ENCODE measurements at places on chromosomes 7 and 10.

- no peak for DNase-seq
Observed at GRCh38 chr7:143171697-143172096, 11.5 kb upstream of the TAS2R39 start.

DNA sequence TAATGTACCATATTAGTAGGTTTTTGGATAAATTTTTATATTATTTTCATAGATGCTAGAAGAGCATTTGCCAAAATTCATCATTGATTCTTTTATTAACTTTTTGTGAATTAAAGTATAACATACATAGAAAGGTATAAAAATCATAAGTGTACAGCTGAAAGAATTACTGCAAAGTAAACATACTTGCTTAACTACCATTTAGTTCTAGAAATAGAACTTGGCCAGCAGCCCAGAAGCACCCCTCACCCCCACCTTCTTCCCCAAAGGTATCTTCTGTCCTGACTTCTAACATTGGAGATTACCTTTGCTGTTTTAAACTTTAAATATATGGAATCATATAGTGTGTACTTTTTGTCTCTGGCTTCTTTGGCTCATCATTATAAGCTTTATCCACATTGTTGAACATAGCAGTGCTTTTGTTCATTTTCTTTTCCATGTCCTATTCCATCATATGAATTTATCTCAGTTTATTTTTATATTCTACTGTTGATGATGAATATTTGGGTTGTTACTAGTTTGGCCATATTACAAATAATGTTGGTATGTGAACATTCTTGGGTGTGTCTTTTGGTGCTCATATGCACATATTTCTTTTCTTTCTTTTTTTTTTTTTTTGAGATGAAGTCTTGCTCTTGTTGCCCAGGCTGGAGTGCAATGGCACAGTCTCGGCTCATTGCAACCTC lies 142.8 kb downstream of the ADK start:
- no peak for DNase-seq

DNA sequence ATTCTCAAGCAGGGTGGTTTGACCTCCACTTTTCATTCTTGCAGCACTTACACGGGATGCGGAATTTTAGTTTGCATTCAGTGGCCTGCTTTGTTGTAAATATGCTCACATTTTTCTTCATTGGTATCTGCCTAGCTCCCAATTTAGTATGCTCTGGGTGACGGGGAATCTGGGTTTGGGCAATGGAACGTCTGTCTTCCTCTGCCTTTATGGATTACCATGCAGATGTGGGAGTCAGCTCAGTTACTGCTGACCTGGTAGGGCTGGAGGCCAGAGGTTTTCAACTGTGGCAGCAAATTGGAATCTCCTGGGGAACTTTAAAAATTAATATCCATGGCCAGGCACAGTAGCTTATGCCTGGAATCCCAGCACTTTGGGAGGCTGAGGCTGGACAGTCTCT lies 161.6 kb downstream of the CAMK1D start:
- DNase-seq: no peak

- DNase-seq: no peak
Observed at GRCh38 chr7:101701153-101701794, 72.2 kb upstream of the MYL10 start.

- no peak for DNase-seq
Observed at GRCh38 chr10:126972635-126973414, 67.6 kb downstream of the DOCK1 start.

DNA sequence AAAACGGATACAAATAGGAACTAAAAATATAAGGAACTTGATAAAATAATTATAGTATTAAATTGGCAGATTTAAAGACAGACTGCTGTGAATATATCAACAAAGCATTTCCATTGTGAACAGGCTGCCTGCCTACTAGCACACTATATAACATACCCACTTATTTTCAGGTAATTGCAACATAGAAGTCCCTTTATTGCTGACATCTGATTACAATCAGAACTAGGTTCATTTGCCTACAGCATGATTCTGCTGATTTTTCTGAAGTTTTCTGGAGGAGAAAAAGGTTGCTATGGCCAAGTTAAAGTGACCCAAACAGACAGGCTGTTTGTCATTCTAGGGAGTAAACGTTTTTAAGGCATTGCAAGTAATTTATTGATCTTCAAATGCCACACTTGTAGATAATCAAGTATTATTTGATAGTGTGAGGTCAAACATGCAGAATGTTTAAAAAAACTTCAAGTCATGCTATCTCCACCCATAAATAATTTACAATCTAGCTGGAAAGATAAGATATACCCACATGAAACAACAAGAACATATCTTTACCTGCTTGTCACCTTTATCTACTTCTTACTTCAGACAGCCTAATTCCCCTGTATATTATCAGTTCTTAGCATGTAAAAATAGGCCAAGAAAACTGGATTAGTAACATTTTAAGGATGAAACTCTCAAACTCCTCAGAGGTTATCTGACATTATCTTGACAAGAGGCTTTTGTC lies 40.5 kb downstream of the MTPN start:
- DNase-seq: no peak

GRCh38 chr10:47176903-47177868 lies 122.8 kb upstream of the GDF10 start:
- DNase-seq: no peak

GRCh38 chr10:112671743-112672142 lies 224.7 kb downstream of the VTI1A start:
- no peak for DNase-seq

DNA sequence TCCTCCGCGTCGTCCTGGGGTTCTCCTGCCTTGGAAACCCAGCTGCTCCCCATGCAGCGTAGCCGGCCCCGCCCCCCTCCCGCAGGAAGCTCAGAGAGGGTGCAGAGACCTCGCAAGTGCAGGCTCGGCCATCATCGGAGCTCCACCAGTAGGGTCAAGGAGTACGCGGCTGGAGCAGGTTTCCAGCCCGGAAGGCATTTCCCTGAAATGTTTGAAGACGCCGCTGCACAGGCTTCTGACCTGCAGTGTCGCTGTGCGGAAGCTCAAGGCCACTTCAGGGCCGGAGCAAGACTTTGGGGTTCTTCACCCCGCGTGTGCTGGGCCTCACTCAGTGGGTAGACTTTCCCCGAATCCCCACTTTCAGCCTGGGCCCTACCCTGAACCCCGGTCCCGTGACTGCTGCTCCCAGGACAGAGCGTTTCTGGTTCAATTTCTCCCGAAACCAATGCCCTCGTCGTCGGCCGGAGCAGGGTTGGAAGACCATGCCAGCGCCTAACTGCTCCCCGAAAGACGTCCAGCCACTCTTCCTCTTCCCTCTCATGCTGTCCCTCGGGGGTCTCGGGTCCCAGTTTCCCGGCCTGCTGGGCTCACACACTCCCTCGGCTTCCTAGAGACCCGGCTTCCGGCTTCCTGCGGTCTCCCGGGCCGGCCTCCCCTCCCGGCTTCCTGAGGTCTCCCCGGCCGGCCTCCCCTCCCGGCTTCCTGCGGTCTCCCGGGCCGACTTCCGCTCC lies 52.1 kb downstream of the INSIG1 start:
- no peak for DNase-seq

DNA sequence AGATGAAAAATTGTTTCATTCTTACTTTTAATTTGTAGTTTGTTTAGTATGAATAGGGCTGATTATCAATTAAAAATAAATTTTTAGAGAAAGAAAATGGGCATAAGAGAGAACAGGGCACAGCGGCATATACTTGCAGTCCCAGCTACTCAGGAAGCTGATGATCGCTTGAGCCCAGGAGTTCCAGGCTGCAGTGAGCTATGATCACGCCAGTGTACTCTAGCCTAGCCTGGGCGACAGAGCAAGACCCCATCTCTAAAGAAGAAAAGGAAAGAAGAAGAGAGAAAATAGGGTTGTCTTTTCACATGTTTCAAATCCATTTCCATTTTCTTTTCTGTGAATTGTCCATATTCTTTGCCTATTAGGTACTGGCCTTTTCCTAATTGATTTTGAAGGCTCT lies 8.0 kb downstream of the SMURF1 start:
- no peak for DNase-seq

- DNase-seq: no peak
Observed at GRCh38 chr7:140269004-140269638, 92.3 kb upstream of the KDM7A start.

DNA sequence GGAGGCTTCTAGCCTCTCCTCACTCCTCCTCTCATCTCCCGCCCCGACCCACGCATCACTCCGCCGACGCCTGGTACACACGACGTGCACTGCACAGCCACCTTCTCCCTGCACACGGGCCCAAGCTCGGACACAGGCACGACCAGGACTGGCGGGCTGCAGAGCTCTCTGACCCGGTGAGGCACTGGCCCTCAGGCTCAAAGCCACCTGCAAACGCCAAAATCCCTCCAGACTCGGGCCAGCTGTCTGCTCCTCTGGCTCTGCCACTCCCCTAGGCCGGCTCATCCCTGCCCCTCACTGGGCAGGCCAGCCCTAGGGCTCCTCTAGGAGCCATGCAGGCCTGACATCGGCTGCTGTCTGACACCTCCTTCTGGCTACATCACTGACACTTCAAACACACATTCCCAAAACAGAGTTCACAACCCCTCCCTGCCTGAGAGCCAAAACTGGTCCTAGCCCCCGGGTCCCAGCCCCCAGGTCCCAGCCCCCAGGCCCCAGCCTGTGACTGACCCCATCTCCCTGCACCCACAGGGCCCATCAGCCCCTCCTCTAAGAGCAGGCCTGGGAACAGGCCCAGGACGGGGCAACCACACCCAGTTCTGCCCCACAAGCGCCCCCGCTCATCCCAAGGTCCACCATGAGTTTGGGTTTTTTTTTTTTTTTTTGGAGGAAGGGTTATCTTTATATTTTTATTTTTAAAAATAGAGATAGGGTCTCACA lies 35.1 kb downstream of the MAD1L1 start:
- no peak for DNase-seq

DNA sequence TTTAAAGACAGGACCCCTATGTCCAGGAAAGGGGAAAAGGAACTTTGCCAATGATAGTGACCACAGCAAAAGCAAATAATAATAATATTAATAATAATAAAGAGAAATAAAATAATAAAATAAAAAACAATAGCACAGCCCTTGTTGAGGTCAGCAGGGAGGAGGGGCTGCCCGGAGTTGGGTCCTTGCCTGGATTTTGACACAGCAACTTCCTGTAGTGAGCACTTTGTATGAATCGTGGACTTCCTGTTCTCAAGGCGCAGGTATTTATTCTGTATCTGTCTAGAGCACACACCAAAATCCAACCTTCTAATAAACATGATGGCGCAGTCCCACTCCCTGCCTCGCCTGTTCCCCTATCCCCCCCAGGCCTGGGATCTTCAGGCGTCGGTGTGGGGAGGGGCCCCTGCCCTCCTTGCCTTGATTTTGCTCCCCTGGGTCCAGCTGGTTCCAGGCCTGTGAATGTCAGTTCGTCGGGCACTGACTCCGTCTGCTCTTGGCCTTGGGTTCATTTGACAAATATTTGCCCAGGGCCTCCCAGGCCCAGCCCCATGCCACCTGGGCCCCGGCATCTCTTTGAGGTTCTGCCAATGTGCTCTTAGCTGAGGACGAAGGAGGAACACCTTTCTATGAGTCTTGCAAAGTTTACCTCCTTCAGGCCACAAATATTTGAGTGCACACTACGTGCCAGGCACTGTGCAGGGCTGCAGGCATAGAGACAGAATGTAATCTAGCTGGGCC lies 13.9 kb downstream of the TRIM8 start:
- no peak for DNase-seq

DNA sequence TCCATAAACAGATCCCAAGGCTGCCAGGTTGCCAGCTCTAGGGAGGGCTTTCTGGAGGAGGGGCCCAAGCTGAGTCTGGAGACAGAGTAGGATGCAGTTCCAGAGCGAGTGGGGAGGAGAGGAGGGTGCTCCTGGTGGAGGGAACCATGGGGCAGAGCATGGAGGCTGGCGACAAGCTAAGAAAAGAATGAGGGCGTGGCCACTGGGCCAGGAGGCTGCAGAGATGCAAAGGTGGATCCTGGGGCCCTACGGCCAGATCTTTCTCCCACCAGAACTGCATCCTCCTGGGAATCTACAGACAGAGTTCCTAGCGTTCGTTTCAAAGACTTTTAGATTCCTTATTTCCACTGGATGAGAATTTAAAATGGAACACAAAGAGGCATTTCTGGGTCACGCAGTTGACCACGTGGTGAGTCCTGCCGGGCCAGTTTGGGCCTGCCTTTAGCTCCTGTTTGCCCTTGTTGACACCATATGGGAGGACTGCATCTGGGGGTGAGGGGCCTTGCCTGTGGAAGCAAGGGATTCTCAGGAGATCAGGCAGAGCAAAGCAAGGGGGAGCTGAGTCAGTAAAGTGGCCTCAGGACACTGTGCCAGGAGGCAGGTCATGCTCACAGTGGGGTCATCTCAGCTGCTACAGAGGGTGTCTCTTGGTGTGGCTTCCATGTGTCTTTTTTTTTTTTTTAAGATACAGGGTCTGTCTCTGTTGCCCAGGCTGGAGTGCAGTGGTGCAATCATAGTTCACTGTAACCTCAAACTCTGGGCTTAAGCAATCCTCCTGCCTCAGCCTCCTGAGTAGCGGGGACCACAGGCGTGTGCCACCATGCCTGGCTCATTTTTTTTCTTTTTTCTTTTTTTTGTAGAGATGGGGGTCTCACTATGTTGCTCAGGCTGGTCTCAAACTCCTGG lies 137.8 kb downstream of the SH3PXD2A start:
- DNase-seq: no peak

GRCh38 chr10:10824591-10825148 lies 193.0 kb upstream of the CELF2 start:
- no peak for DNase-seq

GRCh38 chr7:2116448-2116810 lies 116.3 kb downstream of the MAD1L1 start:
- no peak for DNase-seq

- DNase-seq: no peak
Observed at GRCh38 chr10:104288355-104288754, 19.4 kb downstream of the GSTO2 start.

GRCh38 chr10:38102880-38103279 lies 8.7 kb downstream of the ZNF37A start:
- no peak for DNase-seq

GRCh38 chr10:43253461-43254198 lies 13.2 kb downstream of the RASGEF1A start:
- no peak for DNase-seq

DNA sequence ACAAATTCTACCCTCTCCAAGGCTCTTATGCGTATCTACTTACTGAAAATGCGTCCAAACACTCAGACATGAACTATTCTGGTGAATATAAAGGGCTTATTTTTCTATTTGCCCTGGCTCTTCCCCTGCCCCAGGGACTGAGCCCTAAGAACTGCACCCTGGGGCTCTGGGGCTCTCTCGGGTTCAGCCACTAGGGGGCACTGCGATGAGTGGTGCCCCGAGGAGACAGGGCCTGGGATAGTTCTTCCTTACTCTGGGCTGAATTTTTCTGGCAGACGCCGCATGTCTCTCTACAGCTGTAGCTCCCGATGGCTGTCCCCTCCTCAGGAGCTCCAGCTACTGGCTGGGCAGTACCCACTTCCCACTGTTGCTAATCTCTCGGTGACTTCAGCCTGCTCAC lies 30.8 kb upstream of the GSDME start:
- DNase-seq: no peak

DNA sequence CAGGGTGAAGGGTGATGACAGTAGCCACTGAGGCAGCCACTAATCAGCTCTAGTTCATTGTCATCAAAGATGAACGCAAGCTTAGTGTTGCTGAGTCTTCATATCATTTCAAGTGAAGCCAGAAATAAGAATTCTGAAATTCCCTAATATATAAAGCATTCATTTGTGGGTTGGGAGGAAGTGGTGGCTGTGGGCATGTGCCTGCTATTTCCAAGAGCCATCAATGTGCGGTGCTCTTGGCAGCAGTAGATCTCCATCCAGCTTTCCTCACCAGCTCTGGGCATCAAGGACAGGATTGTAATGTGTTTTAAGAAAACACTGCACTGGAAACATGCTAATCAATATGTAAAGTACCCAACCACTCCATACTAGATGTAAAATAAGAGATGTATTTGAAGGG lies 202.5 kb upstream of the AHR start:
- no peak for DNase-seq
